Neural progenitor cell (in vitro differentiated cells): ENCODE measurements at places on chromosomes 13 and 19. TPM values are rescaled to one million over a fixed set of nuclear protein-coding genes. Genes with fewer than 3 reads are reported as not detected.

GRCh38 chr19:1767464-1767933, 14.2 kb downstream of the ONECUT3 start:
- peak; percentile 67 for DNase-seq

- peak; percentile 71 for DNase-seq
Observed at GRCh38 chr19:1259206-1259875, 9.8 kb upstream of the CIRBP start.

DNA sequence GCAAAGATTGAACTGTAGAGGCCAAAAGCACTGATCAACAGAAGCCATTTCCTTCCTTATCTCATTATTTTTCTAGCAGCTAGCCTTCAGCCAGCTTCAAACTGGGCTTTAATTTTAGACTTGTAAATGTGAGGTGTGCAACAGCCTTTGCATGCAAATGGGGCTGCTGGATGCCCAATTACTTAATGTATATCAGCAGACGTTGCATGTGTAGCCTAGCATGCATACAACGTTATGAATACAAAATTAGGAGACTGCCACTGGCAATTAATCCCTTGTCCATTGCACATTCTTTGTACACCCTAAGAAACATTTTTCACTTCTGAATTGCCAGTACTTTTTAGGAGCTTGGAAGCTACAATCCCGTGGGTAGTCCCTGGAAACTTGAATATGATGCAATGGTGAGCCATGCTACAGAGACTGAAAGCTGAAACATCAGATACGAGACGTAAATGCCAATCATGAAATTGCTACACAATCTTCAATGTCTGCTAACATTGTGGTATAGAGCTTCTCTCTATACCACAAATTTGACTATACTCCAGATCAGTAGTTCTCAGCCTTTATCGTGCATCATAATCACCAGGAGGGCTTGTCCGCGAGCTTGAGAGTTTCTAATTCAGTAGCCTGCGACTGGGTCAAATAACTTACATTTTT, 20.2 kb downstream of the EPSTI1 start:
- no peak for DNase-seq

DNA sequence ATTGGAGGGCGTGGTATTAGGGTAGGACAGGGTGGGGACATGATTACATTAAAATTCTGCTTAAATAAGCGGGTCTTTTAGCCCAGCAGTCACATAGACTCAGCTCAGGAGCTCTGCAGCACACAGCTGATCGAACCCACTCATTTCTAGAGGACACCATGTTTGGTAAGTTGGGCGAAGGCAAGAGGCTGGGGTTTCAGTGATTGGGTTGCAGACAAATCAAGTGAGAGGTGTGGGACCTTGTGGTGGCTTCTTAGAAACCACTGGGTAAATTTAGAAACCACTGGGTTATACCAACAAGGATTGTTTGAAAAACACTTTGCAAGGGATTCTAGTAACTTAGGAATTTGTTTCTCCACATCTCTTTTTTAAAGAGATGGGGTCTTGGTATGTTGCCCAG, at the start of gene LEUTX:
Gene LEUTX (plus strand): TSS at position 92 of the 400 bp plus-strand sequence. CDS start 67 bp downstream, at position 159.
- no peak for DNase-seq

DNA sequence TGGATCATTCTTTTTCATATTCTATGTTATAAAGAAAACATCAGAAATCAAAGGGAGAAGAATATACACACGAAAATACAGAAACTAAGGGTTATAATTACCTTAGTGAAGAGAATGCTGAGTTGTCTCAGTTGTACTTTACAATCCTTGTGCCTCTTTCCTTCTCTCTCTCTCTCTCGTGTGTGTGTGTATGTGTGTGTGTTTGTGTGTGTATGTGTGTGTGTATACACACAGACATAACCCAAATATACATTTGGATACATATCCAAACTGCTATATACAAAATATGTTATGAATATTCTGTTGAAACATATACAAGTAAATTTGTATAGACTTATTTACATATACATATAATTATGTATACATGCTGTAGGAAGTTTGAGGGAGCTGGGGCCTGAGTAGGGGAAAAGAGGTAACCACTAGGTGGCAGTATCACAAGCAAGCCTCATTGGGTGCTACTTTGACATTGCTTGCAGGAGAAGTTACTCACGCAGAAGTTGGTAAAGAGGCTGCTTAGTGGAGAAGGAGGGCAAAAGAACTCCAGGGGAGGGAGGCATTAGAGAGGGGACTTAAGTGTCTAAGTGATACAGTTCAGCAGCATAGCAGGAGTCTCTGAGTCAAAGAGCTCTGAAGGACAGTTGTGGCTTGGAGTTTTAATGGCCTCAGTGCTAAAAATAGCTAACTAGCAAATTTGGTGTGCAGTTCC, 465.1 kb upstream of the PCDH20 start:
- DNase-seq, result peak; percentile 59

- no peak for DNase-seq
Observed at GRCh38 chr13:59497621-59498247, 666.0 kb downstream of the DIAPH3 start.

- no peak for DNase-seq
Observed at GRCh38 chr13:37791699-37792098, 77.9 kb downstream of the TRPC4 start.

GRCh38 chr13:74528734-74529513, 394.7 kb upstream of the KLF12 start:
- DNase-seq, result no peak

- peak; percentile 98 for DNase-seq
Observed at GRCh38 chr19:45443462-45444317, 20.0 kb upstream of the ERCC1 start.

GRCh38 chr19:32676186-32676894, 692 bp downstream of the RGS9BP start:
- peak; percentile 63 for DNase-seq

DNA sequence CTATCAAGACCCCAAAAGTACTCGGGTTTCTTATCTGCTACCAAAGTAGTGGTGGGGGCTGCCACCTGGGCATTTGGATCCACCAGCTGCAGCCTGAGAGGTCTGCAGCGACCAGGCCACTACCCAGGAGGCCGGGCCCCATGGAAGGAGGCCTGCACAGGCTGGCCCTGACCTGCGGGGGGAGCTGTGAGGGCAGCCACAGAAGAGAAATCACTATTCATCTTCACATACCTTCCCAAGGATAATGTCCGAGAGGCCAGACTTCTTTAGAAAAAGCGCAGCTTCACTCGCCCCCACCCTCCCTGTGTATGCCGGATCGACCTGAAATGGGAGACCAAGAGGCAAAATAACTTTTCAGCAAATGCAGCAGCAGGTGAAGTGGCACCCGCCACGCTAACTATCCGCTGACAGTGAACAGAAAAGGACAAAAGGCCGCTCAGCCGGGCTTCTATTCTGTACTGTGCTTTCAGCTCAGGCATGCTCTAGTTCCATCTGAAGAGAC, 30.1 kb downstream of the EPS15L1 start:
- DNase-seq, result peak; percentile 77

GRCh38 chr13:38121267-38121666, 228.4 kb upstream of the UFM1 start:
- no peak for DNase-seq

ZFP14 gene
- 19.0 and 25.1 TPM in 2 replicates for total RNA-seq

ZNF506 gene
- 16.1 and 19.9 TPM in 2 replicates for total RNA-seq

PLIN5 gene
- 1.2 and 5.1 TPM in 2 replicates for total RNA-seq

GPC5 gene
- 0.07 and 0.77 TPM in 2 replicates for total RNA-seq

PVR gene
- total RNA-seq, result 4.4 and 10.8 TPM in 2 replicates

ZNF525 gene
- total RNA-seq, result 18.0 and 31.8 TPM in 2 replicates

ZNF83 gene
- 63.8 and 76.2 TPM in 2 replicates for total RNA-seq
